ENCODE measurements at places on chromosomes 7 and 10. TPM values are rescaled to one million over a fixed set of nuclear protein-coding genes. Genes with fewer than 3 reads are reported as not detected.
A peak's percentile ranks its signal among the peaks of the same experiment; 100 is the strongest.

CADPS2 gene
- polyA plus RNA-seq, result 15.1 TPM

- no peak for DNase-seq
Observed at GRCh38 chr7:28130277-28130676, 50.3 kb downstream of the JAZF1 start.

SCIN gene
- 4.3 TPM for polyA plus RNA-seq

DNA sequence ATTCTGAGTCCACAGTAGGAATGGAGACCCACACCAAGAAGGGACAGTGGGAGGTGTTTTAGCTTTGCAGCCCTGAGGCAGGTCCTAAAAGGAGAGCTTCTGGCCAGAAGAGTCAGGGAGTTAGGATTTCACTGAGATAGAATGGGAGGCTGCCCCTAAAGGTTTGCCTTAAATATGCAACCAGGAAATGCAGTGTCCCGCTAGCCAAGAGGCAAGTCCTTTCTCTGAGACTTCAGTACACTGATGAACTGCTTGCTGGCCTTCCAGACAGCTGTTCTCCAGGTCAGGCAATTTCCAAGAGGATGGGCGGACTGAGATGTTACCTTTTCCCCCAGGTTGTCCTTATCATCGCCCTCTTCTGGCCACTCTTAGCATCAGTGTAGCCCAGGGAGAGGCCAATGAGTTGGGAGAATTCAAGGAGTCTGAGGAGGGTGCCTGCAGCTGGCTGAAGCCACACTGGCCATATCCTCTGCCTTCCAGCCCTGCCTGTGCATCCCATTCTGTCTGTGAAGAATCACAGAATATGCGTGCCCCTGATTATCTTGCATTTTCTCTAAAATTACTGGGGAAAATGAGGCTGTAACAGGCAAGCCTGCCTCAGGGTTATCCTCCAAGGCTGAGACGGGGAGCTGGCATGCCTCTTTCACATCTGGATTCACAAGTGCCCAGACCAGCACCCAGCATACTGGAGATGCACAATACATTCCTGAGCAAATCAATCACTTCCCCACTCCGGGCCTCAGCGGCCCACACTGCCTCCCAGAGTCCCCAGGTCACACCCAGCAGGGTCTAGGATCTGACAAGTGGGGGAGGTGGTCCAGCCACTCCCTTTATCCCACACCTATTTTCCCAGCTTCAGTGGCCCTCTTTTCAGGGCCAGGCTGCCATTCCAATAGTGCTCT lies 2.4 kb downstream of the TLL2 start:
- peak; percentile 37 for DNase-seq

All from large intestine (tissue), 12 donors.